ENCODE measurements at places on chromosomes 16 and 17. TPM values are rescaled to one million over a fixed set of nuclear protein-coding genes. Genes with fewer than 3 reads are reported as not detected.

The LAT gene
- total RNA-seq, result 1.2 TPM

DNA sequence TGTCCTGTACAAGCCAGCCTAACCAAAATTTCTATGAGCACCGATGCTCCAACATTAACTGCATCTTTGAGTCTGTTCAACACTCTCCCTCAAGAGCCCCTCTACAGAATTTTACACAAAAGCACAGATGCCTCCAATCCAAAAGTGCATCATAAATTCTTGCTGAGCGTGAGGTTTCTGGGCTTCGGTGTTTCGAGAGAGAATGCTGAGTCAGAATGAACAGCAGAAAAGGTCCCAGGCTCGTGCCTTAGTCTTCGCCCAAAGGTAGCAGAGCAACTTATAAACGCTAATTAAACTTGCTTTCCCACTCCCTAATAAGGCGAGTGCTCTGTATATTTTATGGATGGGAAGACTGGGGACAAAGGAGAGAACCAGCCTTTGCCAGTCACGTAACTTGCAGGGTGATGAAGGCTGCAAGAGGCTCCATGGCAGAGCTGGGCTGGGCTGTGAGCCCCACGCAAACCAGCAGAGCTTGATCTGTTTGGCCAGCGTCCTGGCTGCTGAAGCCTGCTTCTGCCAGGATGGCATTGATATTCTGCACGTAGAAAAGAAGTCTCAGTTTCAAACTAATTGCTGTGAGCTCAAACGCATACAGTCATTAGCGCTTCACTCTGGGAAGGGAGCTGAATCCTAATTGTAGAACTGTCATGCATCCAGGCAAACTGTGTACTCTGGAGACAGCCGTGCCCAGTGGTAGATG lies 138.5 kb downstream of the DNAH9 start:
- no peak for DNase-seq

The TMEM238L gene
- total RNA-seq, result not detected

The TAOK2 gene
- 27.5 TPM for total RNA-seq

The CA4 gene
- total RNA-seq, result not detected

GRCh38 chr16:4648917-4649316 lies 24.3 kb downstream of the MGRN1 start:
- DNase-seq, result no peak

DNA sequence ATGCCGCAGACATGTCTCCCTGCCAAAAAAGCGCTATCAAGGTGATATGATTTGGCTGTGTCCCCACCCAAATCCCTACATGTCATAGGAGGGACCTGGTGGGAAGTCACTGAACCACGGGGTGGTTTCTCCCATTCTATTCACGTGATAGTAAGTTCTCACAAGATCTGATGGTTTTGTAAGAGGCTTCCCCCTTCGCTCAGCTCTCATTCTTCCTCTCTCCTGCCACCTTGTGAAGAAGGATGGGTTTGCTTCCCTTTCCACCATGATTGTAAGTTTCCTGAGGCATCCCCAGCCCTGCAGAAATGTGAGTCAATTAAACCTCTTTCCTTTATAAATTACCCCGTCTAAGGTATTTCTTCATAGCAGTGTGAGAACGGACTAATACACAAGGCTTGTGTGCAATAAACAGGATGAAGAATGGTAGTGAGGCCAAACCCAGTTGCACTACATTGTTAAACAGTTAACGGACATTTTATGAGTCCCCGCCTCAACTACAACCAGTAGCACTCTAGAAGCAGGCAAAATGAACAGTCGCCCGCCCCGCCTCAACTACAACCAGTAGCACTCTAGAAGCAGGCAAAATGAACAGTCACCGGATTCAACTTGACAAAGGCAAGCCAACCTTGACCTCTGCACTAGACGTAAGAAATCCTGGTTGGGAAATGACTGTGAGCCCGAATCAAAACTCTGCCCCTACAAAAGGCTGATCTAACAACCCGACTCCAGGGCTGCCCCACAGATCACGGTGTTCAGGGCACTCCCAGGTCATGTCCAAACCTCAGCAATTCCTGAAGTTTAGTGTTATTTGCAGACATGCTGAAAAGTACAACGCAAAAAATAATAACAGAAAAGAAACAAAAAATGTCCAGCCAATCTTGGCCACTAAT lies 26.3 kb downstream of the VPS53 start:
- no peak for DNase-seq

Measured in foreskin keratinocyte (primary cell).